ENCODE measurements at places on chromosomes 1 and 21.

DNA sequence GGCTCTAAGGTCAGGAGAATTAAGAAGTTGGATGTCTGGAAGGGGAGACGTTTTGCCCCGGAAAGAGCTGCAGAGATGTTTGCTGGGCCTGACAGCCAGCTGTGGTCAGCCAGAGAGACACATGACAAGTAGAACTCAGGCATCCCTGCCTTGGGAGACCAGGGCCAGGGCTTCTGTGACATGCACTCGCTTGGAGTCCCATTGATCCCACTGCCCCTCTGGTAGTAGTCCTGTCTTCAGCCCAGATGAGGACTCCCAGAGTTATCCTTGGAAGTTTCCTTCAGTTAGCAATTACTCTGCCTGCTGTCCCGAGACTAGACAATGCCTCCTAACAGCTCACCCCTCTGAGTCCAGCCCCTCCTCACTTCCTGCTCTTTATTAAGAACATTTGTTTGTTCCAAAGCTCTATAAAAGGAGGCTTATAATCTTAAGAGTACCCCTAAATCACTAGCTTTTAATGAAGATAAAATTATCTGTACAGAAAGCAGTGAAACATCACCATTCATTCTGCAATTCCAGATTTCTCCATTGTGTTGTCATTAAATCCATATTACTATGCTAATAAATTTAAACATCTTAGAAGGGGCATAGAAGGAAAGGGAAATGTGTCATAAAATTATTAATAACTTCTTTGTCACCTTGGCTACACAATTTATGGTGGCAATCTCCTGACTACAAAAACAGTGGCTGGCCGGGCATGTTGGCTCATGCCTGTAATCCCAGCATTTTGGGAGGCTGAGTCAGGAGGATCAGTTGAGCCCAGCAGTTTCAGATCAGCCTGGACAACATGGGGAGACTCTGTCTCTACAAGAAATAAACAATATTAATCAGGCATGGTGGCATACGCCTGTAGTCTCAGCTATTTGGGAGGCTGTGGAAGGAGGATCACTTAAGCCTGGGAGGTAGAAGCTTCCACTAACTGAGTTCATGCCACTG, 94.2 kb downstream of the KCNK1 start:
- peak; percentile 33 for DNase-seq

DNA sequence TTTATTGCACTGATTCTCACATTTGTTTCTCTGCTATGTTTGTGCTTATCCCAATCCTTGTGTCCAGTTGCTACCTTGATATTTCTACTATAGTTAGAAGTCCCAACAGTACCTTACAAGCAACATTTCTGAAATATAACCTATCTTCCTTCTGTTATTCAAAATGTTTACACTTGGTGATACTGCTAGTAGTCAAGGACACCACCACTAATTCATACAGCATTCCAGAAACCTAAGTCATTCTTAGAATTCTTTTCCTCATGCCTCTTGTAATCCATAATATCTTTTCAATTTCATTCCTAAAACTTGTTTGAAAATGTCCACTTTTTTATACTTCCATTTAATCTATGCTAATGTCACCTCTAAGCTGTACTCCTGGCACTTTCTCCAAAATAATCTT, 2132.1 kb downstream of the NCAM2 start:
- no peak for DNase-seq

- no peak for DNase-seq
These were observed 102.4 kb downstream of the TGFBR3 start for GRCh38 chr1:91783423-91784170.

DNA sequence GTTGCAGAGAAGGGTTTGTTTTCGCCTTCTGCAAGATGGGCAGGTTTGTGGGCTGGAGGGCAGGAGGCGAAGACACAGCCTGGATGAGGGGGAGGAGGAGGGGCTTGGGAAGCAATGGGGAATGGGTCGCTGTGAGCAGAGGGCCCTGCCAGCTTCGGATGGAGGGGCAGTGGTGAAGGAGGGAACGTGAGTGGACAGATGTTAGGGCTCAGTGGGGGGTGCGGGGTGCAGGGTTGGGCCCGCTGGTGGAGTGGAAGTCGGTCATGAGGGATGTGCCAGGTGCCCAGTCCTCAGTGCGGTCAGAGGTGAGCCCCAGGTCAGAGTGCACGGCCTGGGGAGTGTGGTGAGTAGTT, 55.5 kb upstream of the ABCG1 start:
- DNase-seq, result no peak

- DNase-seq, result no peak
These were observed 9.1 kb upstream of the MACF1 start for GRCh38 chr1:39195166-39196111.

DNA sequence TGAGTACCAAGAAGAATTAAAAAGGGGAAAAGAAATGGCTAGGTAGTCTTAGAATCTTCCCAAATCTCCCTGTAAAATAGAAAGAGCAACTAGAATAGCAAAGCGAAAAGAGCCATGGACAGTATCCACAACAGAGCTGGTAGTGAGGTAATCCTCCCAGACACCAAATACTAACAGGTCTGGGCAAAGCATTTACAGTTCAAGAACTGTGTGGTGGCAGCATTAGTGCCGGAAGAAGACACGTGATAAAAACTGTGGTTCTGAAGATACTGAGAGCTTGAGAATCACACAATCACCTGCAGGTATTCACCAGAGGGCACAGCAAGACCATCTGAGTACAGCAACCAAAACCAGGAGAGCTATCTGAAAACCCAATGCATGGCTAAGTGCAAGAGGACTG, 31.8 kb upstream of the OLIG2 start:
- peak; percentile 63 for DNase-seq

GRCh38 chr1:35560256-35561225, 2.9 kb downstream of the NCDN start:
- no peak for DNase-seq

- no peak for DNase-seq
These were observed 4.3 kb downstream of the RHOC start for GRCh38 chr1:112702420-112703261.

GRCh38 chr1:146051452-146051851, 29.9 kb upstream of the HJV start:
- no peak for DNase-seq

- no peak for DNase-seq
These were observed 34.0 kb upstream of the SAMD13 start for GRCh38 chr1:84267476-84267875.

- DNase-seq, result no peak
These were observed 4.4 kb downstream of the RASAL2 start for GRCh38 chr1:178098262-178098661.

DNA sequence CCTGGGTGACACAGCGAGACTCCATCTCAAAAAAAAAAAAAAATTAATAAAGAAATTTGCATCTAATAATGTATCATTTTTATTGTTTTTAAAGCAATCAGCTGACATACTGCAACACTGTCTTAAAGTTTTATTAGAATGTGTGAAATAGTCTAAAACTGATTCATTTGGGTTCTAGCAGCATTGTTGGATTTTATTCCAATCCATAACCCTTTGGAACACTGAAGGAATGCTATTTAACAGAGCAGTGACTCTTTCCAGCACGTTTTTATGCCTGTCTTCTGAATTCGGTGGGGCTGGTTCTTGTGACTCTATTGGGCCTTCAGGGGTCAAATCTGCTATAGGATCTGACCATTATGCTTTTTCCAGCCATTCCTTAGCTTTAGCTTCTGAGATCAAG, 18.2 kb upstream of the FMO4 start:
- DNase-seq, result no peak

- peak; percentile 58 for DNase-seq
These were observed 145.1 kb upstream of the EDN2 start for GRCh38 chr1:41629571-41629970.

- DNase-seq, result no peak
These were observed 175.2 kb downstream of the TYW3 start for GRCh38 chr1:74908131-74908530.

DNA sequence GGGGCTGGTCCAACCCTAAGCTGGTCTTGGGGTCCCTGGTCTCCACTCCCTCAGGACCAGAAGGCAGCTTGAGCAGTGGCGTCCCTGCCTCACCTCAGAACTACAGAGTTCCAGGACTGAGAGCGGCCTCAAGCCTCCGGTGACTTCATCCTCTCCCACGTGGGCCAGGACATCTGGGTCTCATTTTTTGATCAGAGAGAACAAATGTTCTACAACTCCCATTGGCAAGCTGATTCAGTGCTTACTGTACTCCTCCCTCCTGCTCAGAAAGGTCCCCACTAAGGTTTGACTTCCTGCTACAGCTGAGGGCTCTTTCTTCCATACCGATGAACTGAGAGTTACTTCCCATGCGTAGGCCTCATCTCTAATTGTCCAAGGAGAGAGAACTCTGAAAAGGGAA, 78.5 kb downstream of the PLXNA2 start:
- peak; percentile 60 for DNase-seq

- no peak for DNase-seq
These were observed 431 bp downstream of the ARPC5 start for GRCh38 chr1:183635099-183635605.

DNA sequence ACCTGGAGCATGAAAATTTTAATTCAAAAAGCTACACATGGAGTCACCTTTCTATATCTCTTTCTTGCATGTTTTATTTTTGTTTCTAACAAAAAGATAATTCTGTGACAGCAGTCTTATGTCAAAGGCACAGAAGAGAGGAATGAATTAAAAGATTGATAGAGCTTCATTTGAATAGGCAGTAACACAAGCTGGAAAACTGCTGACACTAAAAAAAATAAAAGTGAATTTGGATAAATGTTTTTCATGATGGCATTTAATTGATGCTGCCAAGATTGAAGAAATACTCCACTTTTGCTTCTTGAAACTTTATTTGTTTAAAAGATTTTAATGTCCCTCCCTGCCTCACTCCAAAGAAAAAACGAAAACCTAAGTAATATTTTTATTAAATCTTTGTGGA, 887.4 kb downstream of the PLA2G4A start:
- DNase-seq, result no peak

DNA sequence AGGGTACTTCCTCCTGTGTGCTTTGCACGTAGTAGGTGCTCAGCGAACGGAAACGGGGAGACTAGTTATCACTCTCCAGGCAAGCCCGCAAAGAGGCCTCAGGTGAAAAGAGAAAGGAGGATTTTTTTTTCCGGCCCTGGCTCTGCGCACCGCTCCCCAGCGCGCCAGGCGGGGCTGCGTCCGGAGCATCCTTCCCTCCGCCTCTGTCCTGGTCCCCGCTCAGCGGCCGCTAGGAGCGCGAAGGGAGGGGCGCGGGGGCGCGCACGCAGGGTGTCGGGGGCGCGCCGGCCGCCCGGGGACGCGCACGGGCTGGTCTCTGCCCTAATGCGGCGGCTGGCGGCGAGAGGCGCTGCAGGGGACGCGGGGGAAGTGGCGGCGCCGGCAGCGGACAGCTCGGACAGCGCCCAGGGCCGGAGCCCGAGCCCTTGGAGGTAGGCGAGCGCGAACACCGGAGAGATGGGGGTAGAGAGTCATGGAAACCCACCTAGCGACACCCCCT, 42.3 kb upstream of the NFASC start:
- no peak for DNase-seq

DNA sequence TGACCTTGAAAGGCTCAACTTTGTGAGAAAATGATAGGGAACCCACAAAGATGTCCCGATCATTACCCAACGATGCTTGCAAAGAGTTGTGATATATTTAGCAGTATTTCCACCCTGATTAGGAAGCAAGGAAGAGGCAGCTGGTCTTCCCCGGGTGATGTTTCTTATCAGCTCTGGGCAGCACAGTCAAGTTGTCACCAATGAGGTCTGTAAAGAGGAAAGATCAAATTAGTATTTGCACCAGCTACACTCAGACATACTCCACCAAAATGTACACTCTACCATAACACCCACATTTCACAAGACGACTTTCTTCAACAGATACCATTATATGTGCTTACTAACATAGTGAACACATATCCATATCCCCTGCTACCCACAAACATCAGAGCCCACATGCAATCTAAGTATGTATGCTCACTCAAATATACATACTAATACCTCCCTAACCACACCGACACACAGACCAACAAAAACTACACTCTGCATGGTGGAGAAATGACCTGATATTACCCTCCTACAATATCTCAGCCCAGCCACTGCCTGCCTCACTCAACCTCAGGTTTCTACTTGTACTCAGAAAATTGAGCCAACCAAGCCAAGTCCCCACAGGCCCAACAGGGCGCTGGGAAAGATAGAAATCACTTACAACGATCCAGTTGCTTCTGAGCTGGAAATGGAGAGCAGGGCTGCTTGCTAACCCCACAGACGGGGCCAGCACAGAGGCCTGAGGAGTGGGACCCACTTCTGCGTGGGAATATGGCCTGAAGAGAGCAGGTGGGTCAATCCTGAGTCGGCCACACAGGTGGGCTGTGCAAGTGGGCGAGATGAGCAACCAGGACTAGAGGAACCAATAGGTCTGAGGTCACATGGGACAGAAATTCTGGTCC, 4.6 kb upstream of the BTG2 start:
- DNase-seq, result no peak

- no peak for DNase-seq
These were observed 40.4 kb downstream of the PHC2 start for GRCh38 chr1:33390542-33390941.

DNA sequence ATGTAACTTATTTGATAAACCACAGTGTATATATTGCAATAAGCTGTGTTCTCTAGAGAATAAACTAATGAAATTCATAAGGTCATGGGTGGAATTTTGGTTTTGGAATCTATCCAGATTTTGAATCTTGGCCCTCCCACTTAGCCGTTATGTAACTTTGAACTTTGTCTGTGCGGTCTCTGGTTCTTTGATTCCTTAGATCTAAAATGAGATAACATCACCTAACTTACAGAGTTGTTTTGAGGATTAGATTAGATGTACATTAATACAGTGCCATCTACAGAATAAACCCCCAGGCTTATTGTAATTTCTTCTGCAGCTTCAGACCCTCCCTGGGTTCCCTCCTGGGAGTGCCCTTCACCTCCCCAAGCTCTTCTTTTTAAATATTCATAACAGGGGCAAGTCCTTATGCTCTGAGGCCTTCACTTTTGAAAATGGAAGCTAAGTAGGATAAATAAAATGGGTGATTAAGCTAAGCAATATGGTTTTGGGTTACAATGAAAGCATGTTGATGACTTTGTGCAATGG, 124.3 kb downstream of the ATG4C start:
- no peak for DNase-seq

DNA sequence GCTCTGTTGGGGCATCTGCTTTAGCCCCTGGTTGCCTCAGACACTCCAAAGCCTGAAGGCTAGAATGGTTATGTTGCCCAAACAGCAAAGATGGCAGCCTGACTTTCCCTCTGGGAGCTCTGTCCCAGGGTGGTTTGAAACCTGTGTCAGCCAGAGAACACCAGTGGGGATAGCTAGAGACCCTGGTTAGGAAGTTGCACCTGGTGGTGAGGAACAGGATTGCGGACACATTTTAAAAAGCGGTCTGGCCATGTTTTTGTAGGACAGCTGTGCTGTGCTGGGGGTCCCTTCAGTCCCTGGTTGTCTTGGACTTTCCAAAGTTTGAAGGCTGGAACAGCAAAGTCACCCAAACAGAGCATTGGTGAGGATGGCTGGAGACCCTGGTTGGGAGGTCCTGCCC, 87.8 kb downstream of the DNM3 start:
- DNase-seq, result no peak
